Renal cortex interstitium (tissue), 15 donors: ENCODE measurements at places on chromosomes 3 and 15. TPM values are rescaled to one million over a fixed set of nuclear protein-coding genes. Genes with fewer than 3 reads are reported as not detected.

GRCh38 chr3:61420136-61420759, 141.1 kb upstream of the PTPRG start:
- no peak for DNase-seq

CDAN1 gene
- 19.3 TPM for polyA plus RNA-seq

DNA sequence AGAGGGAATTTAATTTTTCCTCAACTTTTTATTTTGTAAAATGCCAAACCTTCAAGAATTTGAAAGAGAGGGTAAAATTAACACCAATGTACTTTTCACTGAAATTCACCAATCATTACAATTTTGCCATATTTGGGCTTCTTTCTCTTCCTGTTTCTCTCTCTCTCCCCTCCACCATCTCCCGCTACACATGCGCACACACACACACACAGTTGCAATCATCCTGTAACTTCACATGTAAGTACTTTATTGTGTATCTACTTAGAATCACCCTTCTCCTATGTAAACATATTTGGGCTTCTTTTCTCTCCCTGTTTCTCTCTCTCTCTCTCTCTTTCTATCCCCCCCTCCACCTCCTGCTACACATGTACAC, 7.4 kb downstream of the ARL14 start:
- DNase-seq: no peak

DNA sequence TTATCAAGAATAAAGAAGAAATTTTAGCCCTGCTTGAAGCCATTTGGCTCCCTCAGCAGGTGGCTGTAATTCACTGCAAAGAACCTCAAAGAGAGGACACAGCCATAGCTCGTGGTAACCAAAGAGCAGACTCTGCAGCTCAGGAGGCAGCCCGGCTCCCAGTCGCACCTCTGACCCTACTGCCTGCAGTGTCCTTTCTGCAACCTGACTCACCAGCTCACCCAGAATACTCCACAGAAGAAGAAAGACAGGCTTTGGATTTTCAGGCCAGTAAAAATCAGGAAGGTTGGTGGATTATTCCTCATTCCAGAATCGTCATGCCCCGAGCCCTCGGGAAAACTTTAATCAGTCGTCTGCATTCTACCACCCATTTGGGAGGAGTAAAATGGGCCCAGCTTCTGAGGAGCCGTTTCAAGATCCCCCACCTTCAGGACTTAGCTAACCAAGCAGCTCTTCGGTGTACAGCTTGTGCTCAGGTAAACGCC, 38.6 kb downstream of the ZBTB11 start:
- DNase-seq: no peak

CELF6 gene
- 7.0 TPM for polyA plus RNA-seq

GRCh38 chr3:20069178-20069532, 28.9 kb downstream of the KAT2B start:
- no peak for DNase-seq

DNA sequence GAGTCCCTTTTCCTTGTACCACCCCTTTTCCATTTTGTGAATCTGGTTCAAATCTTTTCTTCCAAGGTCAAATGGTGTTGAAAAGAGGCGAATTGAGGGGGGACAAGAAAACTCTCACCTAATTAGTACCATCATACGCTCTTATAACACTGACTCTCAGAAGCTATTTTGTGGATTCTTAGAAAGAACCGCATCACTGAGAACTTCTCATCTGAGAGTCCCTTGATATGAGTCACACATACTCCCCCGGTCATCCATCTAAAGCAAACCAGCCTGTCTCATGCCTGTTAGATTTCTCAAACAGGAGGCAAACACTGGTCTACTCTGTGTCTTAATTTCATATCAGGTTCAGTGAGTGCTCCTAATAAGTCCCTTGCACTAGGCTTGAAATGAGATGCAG, 76.5 kb upstream of the SPRED1 start:
- DNase-seq: no peak

- no peak for DNase-seq
These were observed 242.9 kb downstream of the WNT5A start for GRCh38 chr3:55244247-55244646.

DNA sequence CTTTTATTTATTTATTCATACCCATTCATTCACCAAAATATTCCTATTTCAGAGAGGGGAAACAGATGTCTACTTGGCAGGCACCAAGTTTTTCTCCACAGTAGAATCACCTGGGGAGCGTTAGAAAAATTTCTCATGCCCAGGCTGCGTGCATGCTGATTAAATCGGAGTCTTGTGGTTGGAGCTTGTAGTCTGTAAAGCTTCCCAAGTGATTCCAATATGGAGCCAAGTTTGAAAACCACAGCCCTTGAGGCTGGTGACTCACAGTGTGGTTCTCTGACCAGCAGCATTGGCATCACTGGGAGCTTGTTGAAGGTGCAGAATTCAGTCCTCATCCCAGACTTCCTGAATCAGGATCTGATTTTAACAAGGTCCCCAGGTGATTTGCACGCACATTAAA, 49.7 kb downstream of the PDHB start:
- no peak for DNase-seq

DNA sequence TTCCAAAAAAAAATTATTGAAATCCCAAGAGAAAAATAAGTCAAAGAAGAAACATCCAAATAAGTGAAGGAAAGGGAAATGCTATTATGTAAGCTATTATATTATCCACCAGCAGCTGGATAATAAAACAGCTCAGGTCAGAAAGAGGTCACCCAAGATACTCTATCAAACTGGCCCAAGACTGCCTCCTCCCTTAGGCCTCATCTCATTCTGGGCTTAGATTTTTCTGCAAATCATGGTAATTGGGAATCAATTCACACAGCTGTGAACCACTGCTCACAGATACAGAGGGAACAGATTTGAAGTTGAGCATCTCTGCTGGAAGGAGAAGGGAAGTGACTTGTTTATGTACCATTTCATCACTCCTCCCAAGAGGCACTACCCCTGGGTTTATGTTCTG, 294.6 kb upstream of the DPPA4 start:
- peak; percentile 31 for DNase-seq

ATP2B2 gene
- polyA plus RNA-seq: 1.2 TPM

GRCh38 chr3:2870724-2871333, 239.3 kb downstream of the IL5RA start:
- DNase-seq: no peak

GRCh38 chr15:25724899-25725298, 138.2 kb downstream of the ATP10A start:
- no peak for DNase-seq

DNA sequence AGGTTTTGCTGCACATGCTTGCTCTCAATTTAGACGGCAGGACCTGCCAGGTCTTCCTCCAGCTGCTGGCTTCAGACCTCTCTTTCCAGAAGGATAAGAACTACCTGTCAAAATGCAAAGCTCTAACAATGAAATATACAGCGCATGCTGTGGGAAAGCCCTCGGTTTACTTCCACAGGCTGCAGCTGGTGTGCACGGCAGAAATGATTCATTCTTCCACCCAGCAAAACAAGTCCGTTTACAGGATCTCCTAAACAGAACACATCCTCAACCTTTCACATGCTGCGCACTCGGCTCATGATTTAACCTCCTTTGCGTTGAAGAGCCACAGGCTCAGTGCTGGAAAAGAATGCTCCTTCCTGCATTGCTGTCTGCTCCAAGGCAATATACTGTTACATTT, 92.4 kb upstream of the WNT5A start:
- no peak for DNase-seq

STAB1 gene
- 44.6 TPM for polyA plus RNA-seq

DNA sequence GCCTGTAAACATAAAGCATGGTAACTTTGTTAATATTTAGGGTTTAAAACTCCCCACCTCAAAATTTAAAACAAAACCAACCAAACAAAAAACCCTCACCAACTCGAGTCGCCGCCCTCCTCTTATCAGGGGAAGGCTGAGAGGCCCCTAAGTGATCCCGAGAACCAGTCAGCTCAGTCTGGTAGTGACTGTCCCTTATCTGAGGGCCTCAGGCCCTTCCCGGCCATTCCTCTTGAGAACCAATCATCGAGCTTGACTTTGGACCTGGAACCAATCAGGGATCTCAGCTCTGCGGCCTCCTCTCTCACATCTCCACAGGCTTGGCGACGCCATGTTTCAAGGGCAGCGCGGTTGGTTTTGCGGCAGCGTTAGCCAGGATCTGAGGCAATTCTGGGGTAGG, at the start of gene TERB2:
Gene TERB2, plus strand, starts transcription at position 300 of the 400 bp plus-strand sequence. Its CDS starts 32 bp downstream, at position 332.
- no peak for DNase-seq

STRA6 gene
- polyA plus RNA-seq: 24.4 TPM

- DNase-seq: no peak
These were observed 328.5 kb downstream of the MECOM start for GRCh38 chr3:169334991-169335390.

DNA sequence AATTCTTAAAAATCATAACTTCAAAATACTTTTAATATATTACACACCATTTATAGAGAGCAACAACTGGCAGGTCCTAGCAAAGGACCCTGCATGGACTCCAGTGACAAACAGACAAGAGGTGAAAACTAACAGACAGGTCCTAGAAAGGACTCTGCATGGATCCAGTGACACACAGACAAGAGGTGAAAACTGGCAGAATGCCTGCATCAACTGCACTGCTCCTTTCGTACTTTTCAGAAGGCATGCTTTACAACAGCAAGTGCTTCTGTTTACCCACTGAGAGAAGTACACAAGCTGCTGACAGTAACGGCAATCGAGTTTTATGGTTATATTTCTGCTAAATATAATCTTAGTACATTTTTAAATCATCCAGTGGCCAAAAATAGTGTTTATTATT, 24.3 kb upstream of the GP5 start:
- DNase-seq: no peak

DNA sequence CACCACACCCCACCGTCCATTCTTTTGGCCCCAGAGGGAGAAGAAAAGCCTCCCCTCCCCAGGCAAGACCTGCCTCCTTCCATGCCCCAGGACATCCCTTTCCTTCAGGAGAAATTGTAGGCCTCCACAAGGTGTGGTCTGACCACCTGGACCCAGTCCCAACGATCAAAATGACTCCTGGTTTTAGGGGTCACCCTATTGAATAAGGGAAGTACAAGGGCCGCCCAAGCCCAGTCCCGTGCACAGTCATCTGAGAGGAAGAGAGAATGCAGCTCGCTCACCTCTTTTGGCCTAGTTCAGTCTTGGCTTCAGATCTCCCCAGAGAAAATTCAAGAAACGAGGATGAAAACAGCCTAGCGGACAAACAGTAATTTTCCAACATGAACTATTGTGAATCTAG, 249.1 kb downstream of the UACA start:
- DNase-seq: no peak

DNA sequence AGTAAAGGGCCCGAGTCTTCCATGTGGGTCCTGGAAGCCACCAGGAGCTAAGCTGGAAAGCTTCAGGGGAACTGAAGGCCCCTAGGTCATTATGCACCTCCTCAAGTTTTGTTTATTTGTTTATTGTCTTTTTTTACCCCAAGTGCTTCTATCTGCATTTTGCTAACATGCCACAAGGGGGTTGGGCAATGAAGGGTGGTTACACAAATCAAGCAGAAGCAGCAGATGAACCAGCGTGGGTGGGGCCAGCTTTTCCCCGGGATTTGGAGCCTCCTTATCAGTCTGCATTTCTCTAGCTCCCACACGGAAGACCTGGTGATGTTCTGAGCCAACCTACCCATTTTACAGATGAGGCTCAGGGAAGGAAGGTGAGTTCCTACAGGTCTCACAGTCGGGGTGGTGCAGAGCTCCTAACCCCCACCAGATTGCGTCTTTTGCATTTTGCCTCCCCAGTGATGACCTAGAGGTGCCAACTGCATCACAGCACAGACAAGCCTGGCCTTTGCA, 16.8 kb downstream of the TMC3 start:
- no peak for DNase-seq

GOLGA8S gene
- 0.79 TPM for polyA plus RNA-seq

AP3B2 gene
- polyA plus RNA-seq: 3.9 TPM

GRCh38 chr3:16315623-16316022, 50.6 kb downstream of the OXNAD1 start:
- no peak for DNase-seq

- no peak for DNase-seq
These were observed 59.4 kb downstream of the LDHAL6B start for GRCh38 chr15:59266028-59266427.

GRCh38 chr3:79140708-79141107, 627.1 kb downstream of the ROBO1 start:
- no peak for DNase-seq

DNA sequence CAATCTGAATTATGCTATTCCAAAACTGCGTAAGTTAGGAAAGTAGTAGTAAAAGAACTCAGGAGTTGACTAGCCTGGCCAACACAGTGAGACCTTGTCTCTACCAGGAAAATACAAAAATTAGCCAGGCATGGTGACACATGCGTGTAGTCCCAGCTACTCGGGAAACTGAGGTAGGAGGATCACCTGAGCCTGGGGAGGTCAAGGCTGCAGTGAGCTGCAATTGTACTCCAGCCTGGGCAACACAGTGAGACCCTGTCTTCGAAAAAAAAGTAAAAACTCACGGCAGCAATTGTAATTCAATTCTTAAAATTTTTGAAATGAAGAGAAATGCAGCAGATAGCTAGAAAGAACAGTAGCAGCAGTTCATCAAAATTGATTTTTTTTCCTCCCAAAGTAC, 9.7 kb downstream of the GABPB1 start:
- DNase-seq: no peak

GNAT1 gene
- polyA plus RNA-seq: not detected

- DNase-seq: no peak
These were observed 667 bp downstream of the CEMIP start for GRCh38 chr15:80779658-80780415.

DNA sequence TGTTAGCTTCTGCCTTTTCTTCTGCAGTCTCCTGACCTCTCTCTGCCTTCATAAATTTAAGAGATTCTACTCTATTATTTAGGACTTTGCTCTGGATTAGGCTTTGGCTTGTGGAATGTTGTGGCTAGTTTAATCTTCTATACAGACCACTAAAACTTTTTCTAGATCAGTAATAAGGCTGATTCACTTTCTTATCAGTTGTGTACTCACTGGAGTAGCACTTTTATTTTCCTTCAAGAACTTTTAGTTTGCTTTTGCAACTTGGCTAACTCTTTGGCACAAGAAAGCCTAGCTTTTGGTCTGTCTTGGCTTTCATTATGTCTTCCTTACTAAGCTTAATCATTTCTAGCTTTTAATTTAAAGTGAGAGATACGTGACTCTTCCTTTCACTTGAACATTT, 265.5 kb upstream of the TBC1D5 start:
- DNase-seq: no peak

RASL12 gene
- 5.7 TPM for polyA plus RNA-seq

DNA sequence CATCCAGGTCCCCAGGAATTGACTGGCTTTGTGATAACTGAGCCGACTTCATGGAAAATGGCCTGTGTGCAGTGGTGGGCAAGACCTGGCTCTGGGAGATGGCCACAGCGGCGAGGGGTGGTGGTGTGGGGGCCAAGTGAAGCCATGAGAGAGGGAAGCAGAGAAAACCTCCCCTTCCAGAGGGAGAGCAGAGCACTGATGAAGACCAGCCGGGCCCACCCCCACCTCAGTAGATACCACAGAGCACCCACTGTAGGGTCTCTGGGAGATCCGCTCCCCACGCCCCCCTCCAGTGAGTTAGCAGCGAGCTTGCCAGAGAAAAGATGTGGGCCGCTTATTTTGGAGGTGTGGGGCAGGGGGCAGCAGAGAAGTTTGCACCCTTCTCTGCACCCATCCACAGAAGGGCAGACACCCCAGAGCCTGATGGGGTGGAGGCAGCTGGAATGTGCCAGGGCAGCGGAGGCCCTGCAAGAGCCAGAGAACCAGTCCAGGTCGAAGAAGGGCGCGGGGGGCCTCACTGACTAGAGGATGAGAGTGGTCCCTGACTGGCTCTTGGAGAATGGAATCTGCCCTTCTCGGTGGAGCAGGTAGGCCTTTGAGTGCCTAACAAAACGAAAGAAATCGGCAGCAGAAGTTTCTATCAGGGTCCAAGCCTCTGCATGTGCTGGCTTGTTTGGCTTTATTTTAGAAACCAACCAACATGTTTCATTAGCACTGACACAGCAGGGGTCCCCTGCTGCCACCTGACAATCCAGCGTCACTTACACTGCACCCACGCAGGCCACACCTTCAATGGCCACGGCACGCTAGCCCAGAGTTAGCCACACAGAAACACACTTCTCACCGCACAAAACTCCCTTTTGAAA, 28.3 kb downstream of the MELTF start:
- DNase-seq: no peak
